ENCODE measurements at places on chromosomes 3 and 15.

- DNase-seq = no peak
These were observed 318.4 kb downstream of the LPP start for GRCh38 chr3:188472336-188472735.

DNA sequence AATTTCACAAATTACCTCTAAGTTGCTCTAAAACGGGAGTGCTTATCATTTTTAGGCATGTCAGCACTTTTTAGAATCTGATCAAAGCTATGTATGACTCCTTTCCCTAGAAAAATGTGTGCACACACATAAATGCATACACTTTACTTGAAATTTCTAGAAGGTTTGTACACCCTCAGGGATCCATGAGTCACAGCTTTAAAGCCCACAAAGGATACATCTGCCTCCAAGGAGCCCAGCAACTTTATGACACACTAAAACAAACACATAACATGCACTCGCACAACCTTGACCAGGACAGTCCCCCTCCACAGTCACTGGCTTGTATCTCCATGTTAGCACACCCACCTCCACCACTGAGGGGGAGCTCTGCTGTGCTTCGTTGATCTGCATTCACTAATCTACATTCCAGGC is 722.0 kb upstream of the CFAP20DC start:
- peak; percentile 68 for DNase-seq

GRCh38 chr3:124140746-124141145 is 148.8 kb upstream of the ROPN1 start:
- peak; percentile 6 for DNase-seq

DNA sequence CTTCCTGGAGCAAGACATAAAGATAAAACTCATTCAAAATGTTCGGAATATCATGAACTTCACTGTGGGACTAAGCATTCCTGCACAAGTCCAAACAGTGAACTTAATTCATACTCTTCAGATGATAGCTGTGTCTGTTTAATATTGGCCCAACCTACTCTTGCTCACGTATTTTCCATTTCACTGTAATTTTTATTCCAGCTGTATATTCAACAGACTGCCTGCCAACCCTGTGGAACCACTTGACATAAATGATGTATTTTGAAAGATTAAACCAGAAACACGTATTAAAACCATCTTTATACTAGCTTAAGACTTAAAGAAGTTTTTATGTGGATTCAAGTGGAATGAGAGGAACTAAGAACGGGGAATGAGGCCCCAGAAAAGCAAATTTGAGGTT is 172.5 kb downstream of the TMEM108 start:
- no peak for DNase-seq

GRCh38 chr3:16937326-16937845 is 52.6 kb downstream of the PLCL2 start:
- no peak for DNase-seq

DNA sequence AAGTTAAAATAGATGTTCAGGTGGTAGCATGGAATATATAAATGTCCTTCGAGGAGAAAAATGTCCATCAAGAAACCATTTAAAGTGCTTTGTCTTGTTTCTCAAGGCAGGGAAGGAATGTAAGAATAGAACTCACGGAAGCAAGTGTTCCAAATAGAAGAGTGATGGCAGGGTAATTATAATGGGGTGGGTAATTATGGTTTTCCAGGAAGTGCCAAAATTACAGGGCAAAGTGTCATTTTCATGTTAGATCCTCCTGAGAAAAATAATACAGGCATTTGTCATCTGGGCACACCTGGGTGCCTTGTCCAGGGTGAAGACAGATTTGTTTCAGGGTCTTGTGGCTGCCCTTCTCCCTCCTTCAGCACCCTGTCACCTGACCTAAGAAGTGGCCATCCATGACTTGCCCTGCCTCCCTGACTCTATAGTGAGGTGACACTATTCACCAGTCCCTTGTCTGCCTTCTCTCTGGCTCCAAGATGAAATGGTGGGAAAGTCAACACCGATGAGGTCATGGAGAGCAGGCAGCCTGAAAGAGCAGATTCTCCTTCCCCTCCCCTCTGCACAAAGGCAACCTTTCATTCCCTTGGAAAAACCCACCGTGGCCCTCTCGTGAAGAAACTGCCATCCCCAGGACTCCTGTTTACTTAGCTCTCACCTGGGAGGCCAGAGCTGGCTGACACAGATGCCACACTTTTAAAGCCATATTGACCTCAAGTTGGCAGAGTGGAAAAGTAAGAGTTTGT is 45.1 kb upstream of the AMOTL2 start:
- DNase-seq = no peak

GRCh38 chr3:80000022-80000421 is 232.2 kb upstream of the ROBO1 start:
- DNase-seq = peak; percentile 18

DNA sequence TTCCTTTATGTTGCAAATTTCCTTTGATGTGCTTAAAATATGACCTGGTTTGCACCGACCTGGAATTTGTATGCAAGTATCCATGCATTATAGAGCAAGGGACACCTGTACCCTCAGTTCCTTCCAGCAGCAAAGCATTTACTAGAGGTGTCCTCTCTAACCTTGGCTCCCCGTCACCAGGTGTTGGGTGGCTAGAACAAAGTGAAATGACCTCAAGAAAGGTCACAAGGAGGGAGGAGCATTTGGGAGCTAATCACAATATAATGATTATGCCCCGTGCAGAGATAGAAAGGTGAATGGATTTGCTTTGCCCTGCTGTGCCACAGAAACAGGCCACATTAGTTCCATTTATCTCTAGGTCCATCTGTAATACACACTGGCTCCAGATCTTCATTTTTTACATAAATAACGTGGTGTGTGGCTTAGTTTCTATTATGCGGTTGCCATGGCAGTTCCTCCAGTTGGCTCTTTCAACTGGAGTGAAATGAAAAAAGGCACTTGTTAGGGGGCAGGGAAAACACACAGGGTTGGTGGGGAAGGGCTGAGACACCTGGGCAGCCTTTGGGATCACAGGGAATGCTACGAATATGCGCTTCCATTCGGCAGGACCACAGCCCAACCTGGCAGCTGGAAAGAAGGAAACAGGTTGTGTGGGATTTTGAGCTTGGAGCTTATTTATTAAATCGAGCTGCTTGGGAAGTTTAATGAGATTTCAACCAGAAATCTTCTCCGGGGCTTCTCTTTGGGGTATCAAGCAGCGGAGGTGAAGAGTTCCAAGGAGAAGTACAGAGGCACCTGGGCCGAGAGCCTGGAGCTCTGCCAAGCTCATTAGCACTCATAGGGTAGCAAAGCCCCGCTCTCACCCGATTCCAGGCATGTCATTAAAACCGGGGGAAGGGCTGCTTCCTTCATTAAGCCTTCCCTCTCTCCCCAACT is 233.5 kb upstream of the ST8SIA2 start:
- no peak for DNase-seq

DNA sequence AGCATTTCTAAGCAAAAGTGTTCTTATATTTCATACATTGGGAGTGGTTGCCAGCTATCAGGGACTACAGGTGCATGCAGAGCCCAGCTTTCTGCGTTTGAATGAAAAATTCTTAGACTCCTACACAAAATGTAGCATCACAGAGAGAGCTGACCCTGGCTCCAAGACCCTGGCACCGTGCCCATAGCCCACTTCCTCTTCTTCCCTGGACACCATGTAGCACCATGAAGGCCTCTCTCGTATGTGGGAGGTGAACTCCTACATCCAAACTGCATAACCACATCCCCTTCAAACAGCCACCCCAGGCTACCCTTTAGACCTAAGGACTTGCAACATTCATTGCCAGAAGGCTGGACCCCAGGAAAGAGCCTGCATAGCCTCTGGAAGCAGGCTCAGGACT is 35.8 kb upstream of the ATOSA start:
- no peak for DNase-seq

DNA sequence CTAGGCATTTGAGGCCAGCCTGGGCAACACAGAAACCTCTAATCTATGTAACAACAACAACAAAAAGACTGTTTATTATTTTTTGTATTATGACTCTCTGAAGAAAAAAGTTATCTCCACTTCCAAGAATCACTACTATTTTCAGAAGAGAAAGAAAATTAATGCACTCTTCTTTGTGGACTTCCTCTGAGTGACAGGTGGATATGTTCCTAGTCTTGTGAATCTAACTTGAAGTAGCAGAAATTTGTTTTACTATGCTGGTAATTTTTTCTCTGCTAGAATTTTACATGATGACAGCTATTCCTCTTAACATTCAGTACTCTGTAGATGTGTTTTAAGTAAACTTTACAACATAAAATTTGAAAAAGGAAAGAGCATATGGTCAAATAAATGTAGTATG is 16.7 kb downstream of the DYNC1LI1 start:
- DNase-seq = no peak

- no peak for DNase-seq
These were observed 58.1 kb upstream of the SLC6A6 start for GRCh38 chr3:14344351-14344750.

DNA sequence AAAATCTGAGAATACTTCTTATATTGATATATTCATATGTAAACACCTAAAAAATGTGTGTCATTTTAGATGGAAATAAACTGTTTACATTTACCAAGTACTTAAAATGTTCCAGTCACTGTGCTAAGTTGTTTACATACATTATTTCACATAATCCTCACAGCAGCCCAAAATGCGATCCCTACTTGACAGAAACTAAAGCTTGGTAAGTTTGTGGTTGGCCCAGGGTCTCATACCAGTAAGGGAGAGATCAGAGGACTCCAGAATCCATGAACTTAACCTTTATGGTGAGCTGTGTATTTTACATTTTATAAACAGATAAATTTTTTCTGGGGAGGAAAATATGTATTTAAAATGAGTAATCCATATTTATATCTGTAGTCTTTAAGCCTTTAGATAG is 51.2 kb downstream of the SLC25A26 start:
- DNase-seq = no peak

GRCh38 chr15:80384432-80384831 is 19.8 kb upstream of the ARNT2 start:
- DNase-seq = no peak

DNA sequence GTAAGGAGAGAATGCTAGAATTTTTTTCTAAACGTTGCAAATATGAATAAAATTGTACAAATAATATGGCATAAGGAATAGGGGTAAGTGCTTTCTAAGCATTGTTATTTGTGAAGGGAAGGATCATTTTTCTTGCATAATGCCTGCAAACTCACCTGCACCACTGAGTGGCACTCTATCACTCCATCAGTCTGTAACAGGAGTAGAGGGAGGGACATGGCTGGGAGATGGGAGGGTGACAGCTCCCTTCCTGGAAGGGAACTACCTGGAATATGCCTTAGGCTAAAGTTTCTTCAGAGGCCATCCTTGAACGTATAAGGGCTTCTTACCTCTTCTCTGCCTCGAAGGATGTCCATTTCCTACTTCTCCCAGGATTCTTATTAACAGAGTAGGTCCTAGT is 3.0 kb downstream of the NAALADL2 start:
- peak; percentile 37 for DNase-seq

DNA sequence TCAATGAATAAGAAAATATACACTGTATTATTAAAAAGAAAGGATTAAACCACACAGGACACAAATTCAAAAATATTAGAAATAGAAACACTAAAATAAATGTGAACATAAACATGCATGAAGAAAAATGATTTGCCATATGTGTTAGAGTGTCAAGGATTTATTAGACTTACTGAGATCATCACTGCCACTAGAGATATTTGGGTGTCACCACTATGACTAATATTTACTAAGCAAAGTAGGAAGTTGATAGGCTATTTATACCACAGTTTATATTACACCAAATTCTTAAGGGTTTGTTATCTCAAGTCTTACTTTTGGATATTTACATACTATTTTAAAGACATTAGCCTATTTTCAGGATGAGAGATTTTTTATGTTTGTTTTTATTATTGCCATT is 575.0 kb upstream of the SGO1 start:
- DNase-seq = no peak

GRCh38 chr3:187931101-187931500 is 185.8 kb upstream of the BCL6 start:
- DNase-seq = no peak

GRCh38 chr15:57213862-57214261 is 162.4 kb upstream of the CGNL1 start:
- DNase-seq = peak; percentile 63

- DNase-seq = no peak
These were observed 2.2 kb upstream of the KPNA1 start for GRCh38 chr3:122516846-122517360.

DNA sequence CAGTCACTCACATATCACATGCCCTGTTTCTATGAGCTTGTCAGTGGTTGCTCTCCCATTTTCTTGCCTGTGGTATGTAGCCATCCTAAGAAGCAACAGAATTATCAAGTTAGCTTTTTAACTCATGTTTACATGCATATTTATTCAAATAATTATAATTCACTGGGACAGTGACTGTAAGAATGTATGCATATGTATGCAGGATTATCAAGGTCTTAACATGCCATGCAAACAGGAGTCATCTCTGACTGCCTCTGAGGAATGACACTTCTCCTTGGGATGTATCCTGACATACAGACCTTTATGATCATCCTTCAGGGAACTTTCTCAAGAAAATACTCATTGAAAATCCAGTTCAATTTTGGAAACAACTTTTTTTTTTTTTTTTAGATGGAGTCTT is 240.9 kb downstream of the CPNE4 start:
- no peak for DNase-seq

DNA sequence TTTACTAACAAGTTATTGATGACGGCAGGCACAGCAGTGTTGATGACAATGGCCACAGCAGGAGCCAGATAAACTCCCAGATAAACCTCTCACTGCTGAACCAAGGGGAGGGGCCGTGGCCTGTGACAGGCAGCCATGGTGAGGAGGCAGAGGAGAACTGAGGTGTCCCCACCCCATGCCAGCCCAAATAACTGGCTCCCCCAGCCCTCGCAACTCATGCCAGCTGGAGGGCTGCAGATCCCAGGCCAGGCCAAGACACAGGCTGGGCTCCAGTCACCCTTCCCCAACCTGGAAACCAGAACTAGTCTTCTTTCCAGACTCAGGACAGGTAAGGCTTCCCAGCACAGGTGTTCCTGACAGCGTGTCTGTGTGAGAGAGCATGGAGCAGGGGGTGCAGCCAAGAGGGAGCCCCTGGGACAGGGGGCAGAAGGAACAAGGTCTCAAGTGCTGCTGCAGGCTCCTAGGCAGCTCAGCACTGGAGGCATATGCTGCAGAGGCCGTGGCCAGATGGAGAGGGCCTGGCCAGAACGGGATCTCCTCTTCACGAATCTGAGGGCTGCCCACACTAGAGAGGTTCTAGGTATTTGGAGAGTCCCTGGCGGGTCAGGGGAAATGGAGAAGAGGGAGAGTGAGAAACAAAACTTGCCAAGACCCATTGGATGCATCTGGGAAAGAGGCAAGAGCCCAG is 15.9 kb downstream of the PLA2G4F start:
- no peak for DNase-seq

- DNase-seq = no peak
These were observed 292.5 kb downstream of the CHST2 start for GRCh38 chr3:143412084-143412483.

- no peak for DNase-seq
These were observed 103.7 kb upstream of the MNS1 start for GRCh38 chr15:56568466-56569167.

- no peak for DNase-seq
These were observed 24.0 kb upstream of the PTPRG start for GRCh38 chr3:61537366-61537765.

DNA sequence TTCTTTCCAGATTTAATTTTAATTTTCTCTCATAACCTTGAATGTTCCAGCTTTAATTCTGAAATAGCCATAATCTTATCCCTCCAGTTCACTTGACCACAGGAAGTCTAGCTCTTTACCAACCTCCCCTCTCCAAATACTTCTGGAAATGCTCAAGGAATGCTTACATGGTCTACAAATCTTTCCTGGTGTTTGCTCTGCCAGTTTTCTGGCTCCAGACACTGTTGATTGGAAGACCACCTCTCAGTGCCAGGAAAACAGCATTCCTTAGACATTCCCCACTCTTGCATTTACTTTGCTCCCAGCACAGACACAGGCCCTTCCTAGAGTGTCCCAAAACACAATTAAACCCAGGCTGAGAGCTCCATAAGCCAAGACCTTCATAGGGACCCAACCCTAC is 98.6 kb downstream of the MESD start:
- no peak for DNase-seq
